ENCODE measurements at places on chromosomes 7 and 10.
A peak's percentile ranks its signal among the peaks of the same experiment; 100 is the strongest.

DNA sequence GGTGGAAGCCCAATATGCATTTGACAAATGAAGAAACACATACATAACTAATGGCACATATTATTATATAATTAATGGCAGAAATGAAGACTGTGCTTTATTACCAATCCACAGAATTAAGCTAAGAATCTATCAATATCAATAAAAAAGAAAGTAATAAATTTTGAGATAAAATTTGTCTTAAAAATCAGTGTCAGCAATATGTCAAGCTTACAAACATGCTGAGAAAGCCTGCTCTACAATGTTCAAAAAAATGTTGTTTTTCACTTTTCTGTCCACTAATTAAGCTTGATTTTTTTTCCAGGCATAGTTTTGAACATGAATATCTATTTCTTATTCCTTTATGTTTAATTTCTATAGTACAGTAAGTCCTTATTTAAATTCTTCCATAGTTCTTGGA is 721.0 kb upstream of the LRRTM3 start:
- DNase-seq: no peak

DNA sequence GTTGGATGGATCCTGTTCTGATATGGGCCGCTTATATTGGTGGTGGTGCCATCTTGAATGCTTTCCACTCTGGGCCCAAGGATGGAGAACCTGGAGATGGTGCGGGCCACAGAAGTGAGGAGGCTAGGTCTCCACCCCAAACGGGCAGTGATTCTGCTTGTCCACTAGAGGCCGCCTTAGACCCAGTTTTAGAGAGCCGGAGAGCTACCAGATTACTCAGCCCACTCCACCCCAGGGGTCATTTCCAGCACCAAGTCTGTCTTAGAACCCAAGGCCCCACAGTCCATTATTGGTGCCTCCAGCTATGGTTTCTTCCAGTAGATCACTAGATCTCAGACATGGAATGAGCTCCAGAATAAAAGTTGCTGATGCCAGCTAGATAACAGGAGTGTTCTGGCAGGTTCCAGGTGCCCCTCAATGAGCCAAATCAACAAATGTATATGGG is 11.8 kb upstream of the CAMK2G start:
- peak; percentile 82 for DNase-seq

DNA sequence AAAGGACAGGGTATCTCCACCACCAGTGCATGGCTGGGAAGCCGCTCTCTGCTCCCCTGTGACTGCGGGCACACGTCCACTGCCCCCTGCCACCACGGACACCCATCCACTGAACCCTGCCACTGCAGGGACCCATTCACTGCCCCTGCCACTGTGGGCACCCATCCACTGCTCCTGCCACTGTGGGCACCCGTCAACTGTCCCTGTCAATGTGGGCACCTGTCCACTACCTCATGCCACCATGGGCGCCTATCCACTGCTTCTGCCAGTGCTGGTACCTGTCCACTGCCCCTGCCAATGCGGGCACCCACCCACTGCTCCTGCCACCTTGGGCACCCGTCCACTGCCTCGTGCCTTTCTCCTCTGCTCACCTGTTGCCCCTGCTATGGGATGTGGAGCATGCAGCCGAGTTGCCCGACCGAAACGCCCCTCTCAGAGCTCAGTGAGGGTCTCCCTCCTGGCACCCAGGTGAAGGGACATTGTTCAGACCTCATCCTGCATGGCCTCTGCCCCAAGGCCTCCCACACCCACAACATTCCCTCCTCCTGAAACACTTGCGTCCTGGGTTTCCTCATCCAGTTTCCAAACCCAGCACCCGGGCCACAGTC is 207.4 kb downstream of the ADARB2 start:
- no peak for DNase-seq

GRCh38 chr10:132591166-132591971 is 53.8 kb downstream of the INPP5A start:
- DNase-seq: no peak

GRCh38 chr10:3848775-3849635 is 64.0 kb upstream of the KLF6 start:
- peak; percentile 83 for DNase-seq

DNA sequence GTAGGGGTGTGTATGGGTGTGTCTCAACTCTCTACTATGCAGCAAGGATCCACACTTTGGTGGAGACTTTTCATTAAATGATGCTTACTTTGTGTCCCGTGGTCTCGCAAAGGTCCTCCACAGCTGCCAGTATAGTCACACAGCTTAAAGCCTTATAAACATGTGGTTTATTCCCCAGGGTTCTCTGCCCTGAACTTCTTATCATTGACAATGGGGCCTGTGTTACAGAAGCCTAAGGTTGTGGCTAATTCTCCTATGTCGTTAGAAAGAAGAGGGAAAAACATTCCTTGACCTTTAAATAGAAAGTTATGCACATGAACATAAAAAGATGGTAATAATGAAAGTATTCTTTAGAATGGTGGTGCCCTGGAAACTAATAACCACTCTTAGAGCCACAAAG is 201.4 kb downstream of the INHBA start:
- DNase-seq: no peak

DNA sequence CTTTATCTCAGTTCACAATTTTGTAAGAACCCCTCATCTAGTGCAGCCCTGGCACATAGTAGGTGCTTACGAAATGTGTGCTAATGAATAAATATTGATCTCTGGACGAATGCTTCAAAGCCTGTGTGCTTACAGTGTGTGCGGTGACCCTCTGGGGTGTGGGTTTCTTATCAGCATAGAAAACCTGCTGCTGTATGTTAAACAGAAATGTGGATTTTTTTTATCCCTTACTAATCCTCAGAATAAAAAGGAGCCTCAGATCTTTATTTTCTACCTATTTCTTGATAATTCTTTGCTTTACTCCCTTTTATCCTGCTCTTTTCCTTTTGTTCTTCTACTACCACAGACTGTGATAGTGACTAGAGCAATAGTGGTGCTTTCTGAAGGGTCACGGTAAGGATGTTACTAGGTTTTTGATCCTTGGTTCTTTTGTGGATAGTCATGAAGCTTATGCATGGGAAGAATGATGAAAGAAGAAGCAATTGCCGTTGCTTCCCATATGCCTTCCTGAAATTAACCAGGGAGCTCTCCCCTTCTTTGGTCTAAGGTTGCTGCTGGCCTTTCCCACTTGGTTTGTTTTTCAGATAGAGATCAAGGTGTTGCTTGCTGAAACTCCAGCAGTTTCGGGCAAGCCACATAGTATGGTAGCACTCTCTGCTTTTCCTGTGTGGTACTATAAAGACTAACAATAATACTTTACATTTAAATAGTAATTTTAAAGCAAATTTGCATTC is 44.7 kb downstream of the SPAG6 start:
- no peak for DNase-seq

- DNase-seq: no peak
These were observed 36.8 kb downstream of the RTKN2 start for GRCh38 chr10:62231805-62232204.

- no peak for DNase-seq
These were observed 15.3 kb upstream of the AKR1C1 start for GRCh38 chr10:4947635-4948596.

DNA sequence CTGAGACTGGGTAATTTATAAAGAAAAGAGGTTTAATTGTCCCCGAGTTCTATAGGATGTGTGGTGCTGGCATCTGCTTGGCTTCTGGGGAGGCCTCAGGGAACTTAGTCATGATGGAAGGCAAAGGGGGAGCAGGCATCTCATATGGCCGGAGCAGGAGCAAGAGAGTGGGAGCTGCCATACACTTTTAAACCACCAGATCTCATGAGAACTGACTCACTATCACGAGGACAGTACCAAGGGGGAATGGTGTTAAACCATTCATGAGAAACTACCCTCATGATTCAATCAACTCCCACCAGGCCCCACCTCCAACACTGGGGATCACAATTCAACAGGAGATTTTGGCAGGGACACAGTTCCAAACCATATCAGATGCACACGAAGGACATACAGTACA is 199.9 kb upstream of the DPP6 start:
- no peak for DNase-seq

DNA sequence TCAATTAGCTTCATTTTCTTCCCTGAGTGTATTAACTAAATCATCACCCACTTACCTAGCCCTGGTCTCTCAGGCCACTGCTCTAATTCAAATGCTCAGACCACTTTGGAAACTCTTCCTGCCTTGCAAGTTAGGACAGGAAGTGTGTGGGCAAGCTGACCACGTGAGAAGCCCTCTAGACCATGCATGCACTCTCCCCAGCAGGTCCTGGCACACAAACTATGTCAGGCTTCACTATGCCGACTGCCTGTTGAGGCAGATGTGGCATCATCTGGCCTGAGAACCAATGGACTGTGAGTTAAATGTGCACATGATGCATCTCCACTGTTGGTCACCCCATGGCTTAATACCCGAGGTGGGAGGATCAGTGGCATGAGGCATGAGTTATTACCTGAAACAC is 439.6 kb downstream of the GRID1 start:
- DNase-seq: no peak

DNA sequence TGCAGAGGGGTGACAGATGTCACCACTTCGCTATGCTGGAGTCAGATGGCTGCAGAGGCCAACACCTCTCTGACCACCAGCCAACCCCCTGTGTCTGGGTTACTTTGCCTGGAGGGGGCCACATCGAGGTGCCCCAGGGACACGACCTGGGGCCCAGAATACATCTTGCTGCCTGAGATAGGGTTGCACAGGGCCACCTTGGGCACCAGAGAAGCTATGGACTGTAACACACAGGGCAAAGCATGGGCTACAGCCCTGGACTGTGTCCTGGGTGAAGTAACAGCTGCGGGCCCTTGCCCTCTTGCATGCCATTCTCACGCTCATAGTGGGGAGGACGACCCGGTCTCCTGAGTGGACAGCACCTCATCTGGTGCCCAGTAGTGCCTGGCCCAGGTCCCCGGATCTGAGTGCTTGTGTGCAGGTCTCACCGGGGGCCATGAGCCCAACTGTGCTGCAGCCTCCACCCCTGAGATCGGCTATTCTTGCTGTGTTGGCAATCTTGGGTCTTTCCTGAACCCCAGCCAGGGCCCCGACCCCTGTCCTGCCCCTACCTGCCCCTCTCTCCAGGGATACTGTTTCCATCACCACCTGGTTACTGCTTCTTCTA is 115.2 kb upstream of the GDF10 start:
- DNase-seq: no peak
